Fibroblast of upper back skin (primary cell): ENCODE measurements at places on chromosomes 7 and 10.

DNA sequence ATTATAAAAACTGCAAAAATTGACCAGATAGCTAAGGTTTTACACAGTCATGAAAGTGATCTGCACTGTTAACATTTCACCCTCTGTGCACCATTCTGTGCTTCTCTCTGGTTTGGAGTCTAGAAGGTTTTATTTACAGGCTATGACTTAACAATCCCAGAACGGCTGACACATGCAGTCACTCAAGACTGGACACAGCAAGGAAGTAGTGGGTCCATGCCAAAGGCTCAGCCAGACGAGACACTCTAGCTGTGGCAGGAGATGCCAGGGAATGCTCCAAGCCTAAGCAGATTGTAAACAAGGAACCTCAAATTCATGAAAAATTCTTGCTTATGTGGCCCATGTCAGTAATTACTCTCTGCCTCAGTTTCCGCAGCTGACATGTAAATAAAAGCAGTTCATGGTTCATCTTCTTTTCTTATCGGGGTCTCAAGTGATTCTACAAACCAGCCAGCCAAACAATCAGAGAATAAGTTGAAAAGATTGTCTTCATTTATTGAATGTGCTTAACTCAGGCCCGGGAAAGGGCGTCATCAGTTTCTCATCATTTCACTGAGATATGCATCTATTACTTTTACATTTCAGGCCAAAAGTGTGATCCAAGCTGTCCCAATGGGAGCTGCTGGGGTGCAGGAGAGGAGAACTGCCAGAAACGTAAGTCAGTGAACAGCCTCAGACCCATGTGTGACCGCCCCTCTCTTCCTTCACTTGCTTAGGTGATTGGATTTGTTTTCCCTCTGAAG, 132.1 kb downstream of the EGFR start:
- DNase-seq, result no peak

- DNase-seq, result peak; percentile 41
Measured at GRCh38 chr10:132329565-132330485, 2.2 kb upstream of the LRRC27 start.

GRCh38 chr10:114081911-114082583, 38.4 kb downstream of the ADRB1 start:
- no peak for DNase-seq

DNA sequence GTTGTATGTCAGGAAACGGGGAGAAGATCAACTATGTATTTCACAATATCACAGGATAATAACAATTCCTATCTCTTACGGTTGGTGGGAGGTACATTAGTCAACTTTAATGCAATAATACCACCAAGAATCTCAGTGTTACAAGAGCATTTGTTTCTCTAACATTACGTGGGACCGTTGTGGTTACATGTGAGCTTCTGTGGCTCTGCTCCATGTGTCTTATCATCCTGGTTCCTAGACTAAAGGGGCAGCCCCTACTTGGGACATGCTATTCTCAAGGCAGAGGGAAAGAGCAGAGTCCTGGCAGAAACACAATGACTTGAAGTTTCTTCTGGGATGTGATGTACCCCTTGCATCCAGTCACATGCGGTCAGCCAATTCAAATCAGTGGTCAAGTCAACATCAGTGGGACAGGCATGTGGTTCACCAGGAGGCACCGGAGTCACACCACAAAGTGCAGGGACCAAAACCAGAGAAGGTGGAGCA, 2.5 kb upstream of the ZNF22 start:
- no peak for DNase-seq

GRCh38 chr10:22005763-22006162, 2.2 kb upstream of the DNAJC1 start:
- no peak for DNase-seq

DNA sequence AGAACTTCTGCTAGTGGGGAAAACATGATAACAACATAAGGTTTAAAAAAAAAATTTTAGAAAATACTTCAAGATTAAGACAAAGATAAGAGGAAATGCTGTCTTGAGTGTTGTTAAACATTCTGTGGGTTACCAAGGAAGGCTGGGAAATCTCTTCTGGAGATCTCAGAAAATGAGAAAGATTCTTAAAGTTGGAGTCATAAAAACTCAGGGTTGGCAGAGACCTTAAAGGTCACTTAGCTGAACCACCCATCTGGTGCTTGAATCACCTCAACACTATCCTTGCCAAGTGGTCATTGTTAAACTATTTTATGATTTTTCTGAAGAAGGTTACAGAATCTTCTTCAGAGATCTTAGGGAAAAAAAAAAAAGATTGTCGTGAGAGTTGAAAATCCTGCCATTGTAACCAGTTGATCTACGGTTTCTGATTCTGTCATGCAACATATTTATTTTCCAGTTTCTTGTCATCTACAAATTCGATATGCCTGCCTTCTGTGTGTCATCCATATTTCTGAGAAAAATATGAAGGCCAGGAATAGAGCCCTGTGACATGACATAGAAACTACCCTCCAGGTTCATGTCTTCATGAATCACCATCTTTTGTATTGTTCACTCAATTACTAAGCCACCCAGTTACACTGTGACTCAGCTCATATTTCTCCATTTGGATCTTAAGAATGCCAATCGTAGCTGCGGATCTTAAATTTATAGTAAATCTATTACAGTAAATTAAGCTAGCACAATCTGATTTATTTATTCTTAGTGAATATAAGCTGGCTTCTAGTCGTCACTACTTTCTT, 179.2 kb downstream of the ST7 start:
- DNase-seq, result peak; percentile 94

- DNase-seq, result peak; percentile 43
Measured at GRCh38 chr10:129962031-129962871, 1.8 kb downstream of the EBF3 start.

GRCh38 chr7:77561352-77561751, 24.3 kb downstream of the PTPN12 start:
- DNase-seq, result no peak

DNA sequence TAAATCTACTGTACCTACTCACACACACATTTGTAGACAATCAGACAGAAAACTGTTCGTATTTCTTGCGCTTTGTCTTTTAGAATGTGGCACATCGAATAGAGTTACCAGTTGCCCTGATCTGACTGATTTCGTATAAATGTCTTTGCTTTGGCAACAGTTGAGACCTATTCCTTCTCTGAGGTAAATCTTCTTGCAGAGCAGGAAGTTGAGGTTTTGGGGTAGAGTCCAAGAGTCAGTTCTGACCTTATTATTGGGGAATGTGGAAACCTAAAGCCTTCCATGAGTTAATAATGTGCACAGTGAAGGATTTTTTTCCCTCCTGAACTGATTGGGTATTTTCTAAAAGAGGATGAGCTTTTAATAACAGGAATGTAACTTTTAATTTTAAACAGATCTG, 135.3 kb downstream of the KIAA1217 start:
- DNase-seq, result peak; percentile 100

- no peak for DNase-seq
Measured at GRCh38 chr7:100435401-100436304, 644 bp downstream of the PPP1R35 start.

- no peak for DNase-seq
Measured at GRCh38 chr7:99406557-99406956, 1.8 kb downstream of the PDAP1 start.

- peak; percentile 97 for DNase-seq
Measured at GRCh38 chr7:114889646-114890285, 32.1 kb upstream of the MDFIC start.

- DNase-seq, result no peak
Measured at GRCh38 chr7:156754201-156754600, 113.6 kb downstream of the RNF32 start.

GRCh38 chr7:70259502-70259901, 661.2 kb downstream of the AUTS2 start:
- DNase-seq, result peak; percentile 71

DNA sequence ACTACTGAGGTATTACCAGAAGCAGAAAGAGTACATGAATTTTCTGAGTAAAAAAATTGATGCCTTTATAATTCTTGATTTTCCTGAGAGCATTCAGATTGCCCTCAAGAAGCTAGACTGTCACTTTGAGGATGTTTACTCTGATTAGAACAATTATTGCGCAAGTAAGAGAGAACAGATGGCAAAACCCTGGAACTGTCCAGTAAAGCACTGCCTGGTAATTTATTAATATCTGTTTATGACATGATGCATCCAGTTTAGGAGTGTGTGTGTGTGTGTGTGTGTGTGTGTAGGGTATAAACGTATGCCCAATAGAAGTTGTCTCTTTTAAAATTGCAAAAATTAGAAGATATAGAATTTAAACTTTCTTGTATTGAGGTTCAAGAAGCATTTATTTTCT, 379.7 kb downstream of the PHTF2 start:
- no peak for DNase-seq

DNA sequence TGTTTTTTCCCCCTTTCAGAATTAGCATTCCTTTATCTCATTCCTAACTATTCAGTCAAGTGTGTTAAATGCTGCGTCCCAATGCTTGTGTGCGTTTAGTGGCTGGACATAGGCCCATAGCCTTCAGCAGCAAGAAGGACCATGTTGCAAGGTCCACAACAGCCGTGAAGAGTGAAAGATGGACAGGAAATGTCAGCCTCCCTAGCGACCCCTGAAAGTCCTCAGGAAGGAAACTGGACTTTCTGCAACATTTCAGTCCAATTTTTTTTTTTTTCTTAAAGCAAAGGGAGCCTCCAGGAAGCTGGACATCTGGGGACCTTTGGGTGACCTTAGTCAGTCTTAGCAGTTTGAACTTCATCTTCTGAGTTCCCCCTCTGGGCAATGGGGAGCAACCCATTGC, 550.7 kb upstream of the MGMT start:
- DNase-seq, result no peak

DNA sequence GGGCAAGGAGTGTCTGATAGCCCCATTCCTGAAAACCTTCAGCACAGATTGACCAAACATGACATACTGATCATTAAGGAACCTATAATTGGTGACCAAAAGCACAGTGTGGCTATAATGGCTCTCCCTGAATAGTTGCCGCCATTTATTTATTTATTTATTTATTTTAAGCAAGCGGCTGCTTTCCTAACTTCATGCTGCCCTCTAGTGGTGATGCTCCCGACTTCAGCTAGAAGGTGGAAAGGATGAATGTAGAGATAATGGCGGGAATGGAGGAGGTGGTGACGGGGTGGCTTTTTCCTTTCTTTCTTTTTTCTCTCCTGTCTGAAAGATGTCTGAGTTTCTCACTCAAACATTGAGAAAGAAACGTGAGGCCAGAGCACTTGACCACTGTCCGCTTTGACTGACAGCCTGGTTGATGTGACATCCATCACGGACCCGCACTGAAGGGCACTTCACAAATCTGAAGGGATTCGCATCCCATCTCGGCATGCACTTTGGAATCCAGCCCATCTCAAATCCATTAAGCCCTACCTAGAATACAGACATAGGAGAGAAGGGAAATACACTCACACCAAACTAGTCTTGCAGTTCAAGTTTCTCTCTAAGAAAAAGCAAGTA, 1090.1 kb downstream of the KCNMA1 start:
- peak; percentile 85 for DNase-seq

- DNase-seq, result no peak
Measured at GRCh38 chr10:30121401-30121800, 62.0 kb upstream of the JCAD start.

- DNase-seq, result peak; percentile 53
Measured at GRCh38 chr10:78830062-78830975, 238.4 kb upstream of the ZMIZ1 start.

DNA sequence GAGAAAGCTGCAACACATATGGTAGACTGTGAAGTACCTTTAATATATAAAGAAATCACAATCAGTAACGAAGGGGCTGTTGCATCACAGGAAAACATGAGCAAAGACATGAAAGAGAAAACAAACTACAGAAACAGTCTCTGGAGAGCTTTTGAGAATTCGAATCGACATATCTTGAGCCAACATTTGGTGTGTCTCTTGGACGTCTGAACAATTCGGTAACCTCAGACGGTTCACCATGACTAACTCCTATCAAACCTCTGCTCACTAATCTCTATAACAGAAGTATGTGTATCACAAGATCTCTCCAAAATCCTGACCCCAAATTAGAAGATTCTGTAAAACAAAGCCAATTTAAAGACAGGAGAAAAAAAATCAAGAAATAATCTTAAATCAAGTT, 262.0 kb upstream of the YAE1 start:
- DNase-seq, result peak; percentile 21

- DNase-seq, result no peak
Measured at GRCh38 chr10:110531687-110532086, 34.0 kb downstream of the DUSP5 start.

GRCh38 chr10:29533696-29534285, 101.0 kb downstream of the SVIL start:
- no peak for DNase-seq

- DNase-seq, result no peak
Measured at GRCh38 chr10:26157734-26158133, 58.8 kb upstream of the GAD2 start.

DNA sequence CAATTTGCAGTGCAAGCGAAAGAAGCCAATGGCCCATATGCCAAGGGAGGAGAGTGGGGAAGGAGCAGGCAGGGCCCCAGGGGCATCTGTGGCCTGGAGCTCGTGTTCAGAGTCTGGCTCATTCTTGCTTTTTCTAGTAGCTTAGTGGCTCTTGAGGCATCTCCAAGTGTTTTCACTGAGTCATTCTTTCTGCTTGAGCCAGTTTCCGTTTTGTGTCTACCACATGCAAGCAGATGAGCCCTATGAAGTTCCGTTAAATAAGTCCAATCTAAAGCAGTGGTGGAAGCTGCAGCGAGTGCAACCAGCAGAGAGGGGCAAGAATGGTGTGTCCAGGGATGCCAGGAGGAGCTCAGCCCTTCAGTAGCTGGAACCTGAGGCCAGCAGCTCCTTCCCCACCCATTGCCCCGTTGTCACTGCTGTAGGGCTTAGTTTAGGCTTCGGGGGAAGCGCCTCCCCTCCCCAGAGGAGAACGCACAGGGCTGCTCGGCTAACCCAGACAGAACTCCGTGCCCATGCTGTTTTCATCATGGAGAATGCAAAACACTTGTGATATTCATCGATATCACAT, 57.4 kb upstream of the EBF3 start:
- DNase-seq, result peak; percentile 93

GRCh38 chr10:86699541-86699940, 31.2 kb downstream of the LDB3 start:
- no peak for DNase-seq

DNA sequence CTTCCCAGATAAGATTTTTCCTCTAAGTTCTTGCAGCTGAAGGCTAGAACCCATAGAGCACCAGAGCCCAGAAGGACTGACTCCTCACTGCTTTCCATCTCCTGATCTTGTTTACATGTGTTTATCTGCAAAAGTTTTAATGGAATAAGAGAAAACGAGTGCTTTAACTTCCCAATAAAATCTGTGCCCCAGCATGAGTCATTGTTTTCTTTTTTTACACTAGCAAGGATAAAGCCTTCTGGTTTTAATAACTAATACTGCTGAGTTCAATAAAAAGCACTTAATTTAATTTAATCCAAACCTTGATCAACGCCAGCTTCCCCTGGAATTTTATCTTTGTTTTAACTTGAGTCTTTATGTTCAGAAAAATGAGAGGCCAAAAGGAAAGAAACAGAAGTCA, 227.6 kb downstream of the HPSE2 start:
- DNase-seq, result no peak
